ENCODE measurements at places on chromosomes 1 and 21. TPM values are rescaled to one million over a fixed set of nuclear protein-coding genes. Genes with fewer than 3 reads are reported as not detected.

DNA sequence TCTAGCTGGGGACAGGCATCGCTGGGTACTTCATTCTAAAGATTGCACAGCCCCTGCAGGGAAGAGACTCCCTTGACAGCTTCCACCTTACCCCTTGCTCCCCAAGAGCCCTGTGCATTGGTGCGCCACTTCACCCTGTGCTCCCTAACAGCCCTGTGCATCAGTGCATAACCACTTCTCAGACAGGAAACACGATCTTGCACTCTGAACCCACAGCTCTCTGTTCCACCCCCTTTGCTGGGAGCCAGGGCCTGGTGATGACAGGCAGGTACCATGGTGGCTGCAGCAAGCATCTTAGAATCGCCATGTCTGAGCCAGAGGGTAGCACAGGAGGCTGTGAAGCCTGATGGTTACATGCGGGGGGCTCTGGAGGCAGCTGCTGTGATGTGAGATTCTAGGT is 5.0 kb downstream of the ALPL start:
- H3K4me3 ChIP-seq: no peak overlapping the region
- H3K36me3 ChIP-seq: no peaks in the 10 kb centered on the region
- DNase-seq: no peak
- H3K27ac ChIP-seq: no peak overlapping the region
- no peaks in the 10 kb centered on the region for H3K4me1 ChIP-seq
- peaks cover 17% of the 10 kb centered on the region for H3K27me3 ChIP-seq

DNA sequence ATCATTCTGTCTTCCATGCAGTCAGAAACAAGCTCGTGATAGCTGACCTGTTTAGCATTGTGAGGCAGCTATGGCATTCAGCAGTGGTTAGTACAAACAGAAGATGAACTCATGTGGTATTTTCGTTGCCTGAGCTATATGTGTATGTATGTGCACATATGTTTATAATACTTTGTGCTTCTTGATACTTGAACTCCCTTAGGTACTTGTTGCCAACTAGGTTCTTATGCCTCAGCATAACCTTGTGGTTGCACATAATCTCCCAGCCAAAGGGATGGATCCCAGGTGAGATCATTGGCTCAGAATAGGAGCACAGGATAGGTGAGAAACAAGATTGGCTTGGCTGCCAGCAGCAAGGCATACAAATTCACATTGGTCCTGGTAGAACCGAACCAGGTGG is 86.1 kb downstream of the VPS26C start:
- no peak overlapping the region for H3K4me3 ChIP-seq
- H3K36me3 ChIP-seq: peaks cover 26% of the 10 kb centered on the region
- H3K27ac ChIP-seq: no peak overlapping the region

DNA sequence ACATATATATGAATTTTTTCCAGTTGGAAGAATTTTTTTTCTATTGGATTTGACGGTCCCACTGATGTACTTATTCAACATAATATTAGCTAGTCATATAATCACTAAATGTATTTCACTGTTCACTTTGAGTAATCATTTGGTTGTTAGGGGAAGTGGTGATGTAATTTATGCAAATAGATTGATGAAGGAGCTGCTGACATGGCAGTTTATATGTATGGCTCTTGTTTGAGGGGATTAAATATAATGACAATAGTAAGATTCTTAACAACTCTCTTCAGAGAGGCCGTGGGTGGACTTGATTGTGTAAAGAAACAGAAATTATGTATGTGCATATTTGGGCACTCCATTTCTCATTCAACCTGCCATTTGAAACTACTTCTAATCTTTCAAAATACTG is 653.6 kb upstream of the ADGRL4 start:
- no peak overlapping the region for H3K4me3 ChIP-seq
- no peak overlapping the region for H3K27ac ChIP-seq
- DNase-seq: no peak
- no peaks in the 10 kb centered on the region for H3K36me3 ChIP-seq
- H3K27me3 ChIP-seq: no peaks in the 10 kb centered on the region
- no peaks in the 10 kb centered on the region for H3K4me1 ChIP-seq

The TEX38 gene
- 1.2 TPM for total RNA-seq

The PYGO2 gene
- 48.0 TPM for total RNA-seq
